ENCODE measurements at places on chromosomes 7 and 10.
A peak's percentile ranks its signal among the peaks of the same experiment; 100 is the strongest.

DNA sequence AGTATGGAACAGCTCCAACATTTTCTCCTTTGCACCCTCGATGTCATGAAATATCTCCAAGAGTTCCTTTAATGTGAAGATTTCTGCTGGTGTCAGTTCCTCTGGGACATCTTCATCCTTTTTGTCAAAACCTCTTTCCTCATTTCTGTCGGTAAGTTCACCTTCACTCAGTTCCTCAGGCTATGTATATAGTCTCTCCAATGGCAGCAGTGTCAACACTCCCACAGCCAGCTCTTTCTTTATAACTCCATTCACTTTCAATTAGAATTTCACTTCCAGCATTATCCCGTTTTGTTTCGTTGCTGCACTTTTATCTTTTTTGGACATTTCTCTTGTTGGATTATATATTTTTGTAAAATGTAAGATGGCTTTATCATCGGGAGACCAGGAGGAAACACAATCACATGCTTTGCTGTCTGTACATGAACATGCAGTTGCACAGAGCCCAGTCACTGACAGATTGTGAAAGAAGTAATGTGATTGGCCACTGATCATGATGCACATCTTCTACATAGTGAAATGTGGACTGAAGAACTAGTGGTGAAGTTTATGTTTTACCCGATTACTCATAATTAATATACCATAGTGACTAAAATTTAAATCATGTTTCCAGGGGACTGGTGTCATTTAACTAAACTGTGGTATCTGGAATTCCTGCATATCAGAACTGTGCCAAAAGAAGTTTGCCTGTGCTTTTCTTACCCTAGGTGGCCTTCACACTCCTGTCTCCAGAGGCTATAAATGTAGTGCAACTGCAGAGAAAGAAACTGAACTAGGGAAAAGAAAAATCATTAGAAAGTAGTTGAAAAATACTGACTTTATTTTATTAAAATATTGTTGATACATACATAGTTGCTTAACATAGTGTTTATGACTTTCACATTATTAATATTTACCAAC lies 289.6 kb downstream of the PPP1R3A start:
- DNase-seq: no peak

- DNase-seq: no peak
Measured at GRCh38 chr10:120386896-120387295, 70.1 kb upstream of the PLPP4 start.

DNA sequence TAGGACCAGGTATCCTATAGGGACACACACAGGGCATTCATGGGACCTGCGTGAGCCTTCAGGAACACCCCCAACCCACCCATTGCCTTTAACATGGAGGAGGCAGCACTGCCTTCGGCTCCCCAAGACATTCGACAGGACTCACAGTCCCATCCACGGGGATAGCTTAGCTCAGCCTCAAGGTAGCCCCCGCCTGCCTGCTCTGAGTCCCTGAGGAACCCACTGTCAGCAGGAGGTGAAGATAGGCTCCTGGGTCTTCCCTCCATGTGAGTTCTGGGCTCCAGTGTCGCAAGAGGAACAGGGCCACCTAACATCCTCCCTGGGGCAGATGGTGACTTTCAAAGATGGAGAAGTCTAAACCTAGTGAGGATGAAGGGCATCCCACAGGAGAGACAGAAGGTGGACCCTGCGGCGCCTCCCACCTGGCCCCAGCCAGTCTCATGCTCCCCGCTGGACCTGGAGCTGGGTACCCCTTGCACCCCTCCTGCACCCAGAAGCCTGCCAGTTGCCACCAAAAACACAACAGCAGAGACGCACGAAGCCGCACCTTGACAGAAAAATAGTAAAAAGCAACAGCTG lies 4.9 kb upstream of the ADIRF start:
- DNase-seq: no peak

GRCh38 chr7:92762851-92763250 lies 73.5 kb downstream of the CDK6 start:
- no peak for DNase-seq

GRCh38 chr10:114822444-114823076 lies 980 bp downstream of the FHIP2A start:
- DNase-seq: peak; percentile 39

- no peak for DNase-seq
Measured at GRCh38 chr7:108367946-108368345, 88.3 kb downstream of the NRCAM start.

DNA sequence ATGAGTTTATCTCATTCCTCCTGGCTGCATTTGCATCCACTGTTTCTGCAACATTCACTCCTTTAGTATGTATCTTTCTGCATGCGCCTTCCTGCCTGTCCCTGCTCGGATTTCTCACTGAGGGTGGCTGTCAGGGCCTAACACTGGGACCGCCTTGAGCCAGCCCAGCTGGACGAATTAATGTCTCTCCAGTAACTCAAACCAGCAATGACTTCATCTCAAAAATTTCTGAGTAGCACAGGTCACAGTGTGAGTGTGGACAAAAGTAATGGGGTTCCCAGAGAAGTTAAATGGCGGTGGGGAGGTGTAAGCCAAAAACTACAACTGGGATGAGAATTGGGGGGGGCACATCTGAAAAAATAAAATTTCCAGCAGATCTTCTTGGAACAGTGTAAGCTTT lies 444.0 kb upstream of the MGMT start:
- no peak for DNase-seq

- no peak for DNase-seq
Measured at GRCh38 chr10:58967551-58968388, 208.7 kb upstream of the PHYHIPL start.

DNA sequence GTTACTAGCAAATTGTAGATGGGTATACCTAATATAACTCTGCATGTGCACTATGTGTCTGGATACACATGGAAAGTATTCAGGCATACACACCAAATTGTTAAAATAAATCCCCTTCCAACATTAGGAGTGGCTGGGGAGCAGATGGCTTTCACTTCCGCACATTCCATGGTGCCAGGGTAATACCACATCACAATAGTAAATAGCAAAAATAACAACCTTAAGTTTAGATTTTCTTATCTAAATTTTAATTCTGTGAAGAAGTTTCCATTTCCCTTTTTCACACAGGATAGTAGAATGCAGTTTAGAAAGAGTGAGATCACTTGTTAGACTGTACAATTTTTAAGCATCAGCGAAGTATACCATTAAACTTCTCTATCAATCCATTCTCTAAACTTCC lies 5.8 kb upstream of the ALOX5 start:
- no peak for DNase-seq

DNA sequence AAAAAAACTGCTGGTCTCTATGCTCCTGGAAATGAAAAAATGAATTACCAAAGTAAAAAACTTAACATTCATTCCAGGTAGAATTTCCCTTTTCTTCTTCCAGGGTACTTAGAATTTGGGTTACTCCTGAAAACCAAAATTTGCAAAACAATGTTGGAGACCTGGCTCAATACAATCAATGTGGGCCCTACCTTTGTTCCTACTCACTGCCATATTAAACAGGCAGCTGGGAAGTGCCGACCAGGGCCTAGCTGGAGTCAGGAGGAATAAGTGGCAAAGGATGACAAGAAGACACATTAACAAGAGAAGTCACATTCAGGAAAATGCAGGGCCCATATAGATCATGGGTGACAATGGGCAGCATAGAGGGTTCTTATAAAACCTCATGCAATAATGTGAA lies 6.4 kb upstream of the AGK start:
- DNase-seq: no peak

- no peak for DNase-seq
Measured at GRCh38 chr7:45919993-45920459, 1.0 kb downstream of the IGFBP3 start.

- no peak for DNase-seq
Measured at GRCh38 chr10:107357033-107357432, 192.5 kb upstream of the SORCS1 start.

- DNase-seq: no peak
Measured at GRCh38 chr7:110645616-110646015, 445.3 kb upstream of the LRRN3 start.

DNA sequence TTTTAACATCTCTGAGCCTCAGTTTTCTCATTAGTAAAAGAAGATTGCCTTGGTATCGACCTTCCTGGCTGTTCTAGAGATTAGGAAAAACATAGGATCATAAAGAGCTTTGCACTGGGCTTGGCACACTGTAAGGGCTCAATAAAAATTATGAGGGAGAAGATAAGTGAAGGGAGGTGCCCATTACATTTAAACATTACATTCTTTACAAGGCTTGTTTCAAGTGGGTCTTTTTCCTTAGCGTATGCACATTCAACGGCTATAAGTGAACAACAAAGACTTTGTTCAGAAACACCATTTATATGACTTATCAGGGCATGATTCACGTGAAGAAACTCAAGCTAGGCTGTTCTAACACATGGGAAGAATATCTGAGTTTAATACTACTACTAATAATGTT lies 351.9 kb upstream of the NPVF start:
- no peak for DNase-seq

- no peak for DNase-seq
Measured at GRCh38 chr7:107998150-107998549, 4.8 kb downstream of the LAMB1 start.

- DNase-seq: no peak
Measured at GRCh38 chr10:133241501-133242205, 4.0 kb downstream of the VENTX start.

- DNase-seq: no peak
Measured at GRCh38 chr10:101625821-101626412, 37.8 kb downstream of the DPCD start.

- peak; percentile 74 for DNase-seq
Measured at GRCh38 chr10:48456808-48457761, 147.8 kb downstream of the ARHGAP22 start.

GRCh38 chr7:25075459-25075858 lies 49.6 kb downstream of the CYCS start:
- no peak for DNase-seq

GRCh38 chr7:101636822-101637623 lies 7.9 kb upstream of the MYL10 start:
- DNase-seq: no peak

DNA sequence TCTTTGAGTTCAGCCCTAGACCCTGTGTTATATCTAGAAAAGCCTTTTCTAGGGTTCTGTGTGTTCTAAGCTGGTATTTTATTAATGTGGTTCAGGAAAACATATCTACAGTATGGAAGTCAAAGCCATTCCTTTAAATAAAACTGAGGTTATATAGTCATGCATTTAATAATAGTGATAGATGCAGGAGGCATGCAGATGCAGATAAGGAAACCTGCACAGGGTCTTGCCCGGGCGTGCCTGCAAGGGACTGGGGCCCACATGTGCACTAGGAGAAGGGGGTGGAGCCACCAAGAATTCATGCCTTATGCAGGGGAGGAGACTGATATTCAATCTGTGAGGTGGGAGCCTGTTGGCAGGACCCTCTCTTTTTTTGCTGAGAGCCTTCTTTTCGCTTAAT lies 171.5 kb downstream of the PRPF18 start:
- DNase-seq: no peak

DNA sequence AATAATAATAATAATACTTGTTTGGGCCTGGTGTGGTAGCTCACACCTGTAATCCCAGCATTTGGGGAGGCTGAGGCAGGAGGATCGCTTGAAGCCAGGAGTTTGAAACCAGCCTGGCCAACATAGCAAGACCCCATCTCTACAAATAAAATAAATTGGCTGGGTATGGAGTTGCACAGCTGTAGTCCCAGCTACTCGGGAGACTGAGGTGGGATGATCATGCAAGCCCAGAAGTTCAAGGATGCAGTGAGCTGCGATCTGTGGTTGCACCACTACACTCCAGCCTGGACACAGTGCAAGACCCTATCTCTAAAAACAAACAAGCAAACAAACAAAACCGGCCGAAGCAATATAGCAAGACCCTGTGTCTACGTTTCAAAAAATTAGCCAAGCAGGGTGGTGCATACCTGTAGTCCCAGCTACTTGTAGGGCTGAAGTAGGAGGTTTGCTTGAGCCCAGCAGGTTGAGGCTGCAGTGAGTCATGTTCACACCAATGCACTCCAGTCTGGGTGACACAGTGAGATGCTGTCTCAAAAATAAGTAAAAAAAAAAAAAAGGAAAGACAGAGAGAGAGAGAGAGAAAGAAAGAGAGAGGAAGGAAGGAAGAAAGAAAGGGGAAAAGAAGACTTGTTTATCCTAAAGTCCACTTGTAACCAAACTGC lies 85.6 kb upstream of the KDM7A start:
- DNase-seq: no peak

GRCh38 chr10:106338486-106338885 lies 826.0 kb downstream of the SORCS1 start:
- no peak for DNase-seq

DNA sequence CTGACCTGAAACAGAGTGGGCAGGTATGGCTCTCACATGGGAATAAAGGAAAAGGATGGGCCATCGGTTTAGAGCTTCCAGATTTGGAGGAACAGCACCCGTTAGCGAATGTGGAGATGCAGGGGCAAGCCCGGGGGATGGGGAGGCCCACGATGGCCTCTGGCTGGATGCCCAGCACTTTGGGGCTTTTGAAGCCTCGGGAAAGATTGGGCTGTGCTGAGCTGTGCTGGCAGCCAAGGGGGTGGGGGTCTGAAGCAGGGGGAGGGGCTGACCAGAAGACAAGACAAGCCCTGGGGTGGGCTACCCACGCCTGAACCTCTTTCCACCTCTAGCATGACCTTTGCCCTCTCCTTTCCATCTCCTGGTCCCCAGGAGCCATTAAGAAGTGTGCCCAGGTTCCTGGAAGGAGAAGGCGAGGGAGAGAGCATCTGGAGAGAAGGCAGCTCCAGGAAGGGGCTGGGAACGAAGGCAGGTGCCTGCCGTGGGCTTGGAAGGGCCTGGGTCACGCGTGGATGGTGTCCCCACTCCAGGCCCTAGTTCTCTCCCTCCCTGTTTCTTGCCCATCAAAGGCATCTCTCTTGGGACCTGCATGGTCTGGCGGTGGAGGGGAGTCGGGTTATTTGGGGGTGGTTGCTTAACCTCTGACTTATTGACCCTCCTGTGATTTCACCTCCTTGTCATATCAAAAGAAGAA lies 39.7 kb downstream of the JAKMIP3 start:
- no peak for DNase-seq

DNA sequence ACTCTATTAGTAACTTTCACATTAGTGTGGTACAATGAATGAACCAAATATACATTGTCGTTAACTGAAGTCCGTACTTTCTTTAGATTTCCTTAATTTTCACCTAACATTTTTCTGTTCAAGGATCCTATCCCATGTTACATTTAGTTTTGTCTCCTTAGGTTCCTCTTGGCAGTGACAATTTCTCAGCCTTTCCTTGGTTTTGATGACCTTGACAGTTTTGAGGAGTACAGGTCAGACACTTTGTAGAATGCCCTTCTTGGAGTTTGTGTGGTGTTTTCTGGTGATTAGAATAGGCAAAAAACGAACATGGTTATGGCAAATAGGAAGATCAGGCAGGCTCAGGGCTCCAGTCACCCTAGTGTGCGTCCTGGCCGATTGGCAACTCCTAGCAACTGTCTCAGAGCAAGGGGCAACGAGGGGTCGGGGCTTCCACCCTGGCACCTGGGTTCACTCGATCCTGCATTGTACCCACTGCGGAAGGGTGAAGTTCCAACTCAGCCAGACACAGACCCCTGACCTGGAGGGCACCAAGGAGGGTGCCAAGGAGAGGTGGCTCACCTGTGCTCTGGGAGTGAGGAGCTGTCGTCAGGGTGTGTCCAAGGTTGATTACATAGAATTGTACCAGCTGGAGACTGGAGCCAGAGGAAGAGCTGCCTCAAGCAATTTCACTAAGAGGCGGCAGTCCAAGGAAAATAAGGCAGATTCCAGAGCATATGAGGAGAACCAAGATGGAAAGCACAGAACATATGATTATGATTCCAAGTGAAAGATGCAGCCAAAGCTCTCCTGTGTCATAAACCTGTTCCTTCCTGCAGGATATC lies 37.5 kb downstream of the PAPSS2 start:
- DNase-seq: no peak

- DNase-seq: no peak
Measured at GRCh38 chr7:5572439-5572838, 148.8 kb upstream of the TNRC18 start.

- DNase-seq: no peak
Measured at GRCh38 chr7:1232103-1232466, 587 bp upstream of the UNCX start.

Data from GM13977 (cell line).